ENCODE measurements at places on chromosomes 4 and X.

- DNase-seq: no peak
Observed at GRCh38 chr4:45004847-45005565, 278.6 kb upstream of the GNPDA2 start.

- DNase-seq: no peak
Observed at GRCh38 chr4:137226900-137227299, 305.4 kb downstream of the PCDH18 start.

GRCh38 chr4:152605641-152606335, 69.9 kb upstream of the FBXW7 start:
- no peak for DNase-seq

DNA sequence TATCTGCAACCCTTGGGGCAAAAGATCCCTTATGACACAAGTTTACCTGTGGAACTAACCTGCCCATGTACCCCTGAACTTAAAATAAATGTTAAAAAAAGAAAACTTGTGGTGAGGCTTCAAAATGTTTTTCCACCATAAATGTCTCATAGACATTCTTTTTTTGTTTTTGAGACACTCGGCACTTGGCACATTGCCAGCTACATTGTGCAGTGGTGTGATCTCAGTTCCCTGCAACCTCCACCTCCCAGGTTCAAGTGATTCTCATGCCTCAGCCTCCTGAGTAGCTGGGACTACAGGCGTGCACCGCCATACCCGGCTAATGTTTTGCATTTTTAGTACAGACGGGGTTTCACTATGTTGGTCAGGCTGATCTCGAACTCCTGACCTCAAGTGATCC, 528.9 kb upstream of the CXorf51A start:
- no peak for DNase-seq

DNA sequence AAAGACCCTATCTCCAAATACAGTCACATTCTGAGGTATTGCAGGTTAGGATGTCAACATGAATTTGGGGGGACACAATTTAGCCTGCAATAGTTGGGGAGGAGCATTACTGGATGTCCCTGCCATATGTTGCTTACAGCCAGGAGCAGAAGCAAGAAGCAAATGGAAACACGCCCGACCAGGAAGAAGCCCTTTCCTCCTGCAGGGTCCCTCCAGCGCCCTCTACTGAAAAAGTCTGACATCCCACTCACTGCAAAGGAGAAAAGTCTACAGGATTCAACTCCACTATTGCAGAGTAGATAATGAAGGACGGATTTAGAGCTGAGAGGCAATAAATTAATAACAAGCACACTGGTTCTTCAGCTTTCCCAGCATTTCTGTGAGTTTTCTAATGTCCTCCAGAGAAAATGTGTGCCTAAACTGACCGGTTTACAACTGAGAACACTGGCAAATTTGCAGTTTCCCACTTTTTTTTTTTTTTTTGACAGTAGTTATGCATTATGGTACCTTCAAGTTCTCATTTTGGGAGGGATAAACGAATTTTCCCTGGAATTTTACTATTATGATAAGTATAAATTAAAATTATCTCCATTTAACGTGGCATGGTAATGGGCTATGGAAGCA, 31.7 kb downstream of the COQ2 start:
- DNase-seq: peak; percentile 62

GRCh38 chr4:129162450-129162849, 66.5 kb downstream of the C4orf33 start:
- no peak for DNase-seq

GRCh38 chr4:34790131-34790530, 1454.2 kb downstream of the ARAP2 start:
- no peak for DNase-seq

GRCh38 chr4:139324620-139325019, 22.3 kb upstream of the NDUFC1 start:
- DNase-seq: no peak
